ENCODE measurements at places on chromosomes 3 and 15.
A peak's percentile ranks its signal among the peaks of the same experiment; 100 is the strongest.

DNA sequence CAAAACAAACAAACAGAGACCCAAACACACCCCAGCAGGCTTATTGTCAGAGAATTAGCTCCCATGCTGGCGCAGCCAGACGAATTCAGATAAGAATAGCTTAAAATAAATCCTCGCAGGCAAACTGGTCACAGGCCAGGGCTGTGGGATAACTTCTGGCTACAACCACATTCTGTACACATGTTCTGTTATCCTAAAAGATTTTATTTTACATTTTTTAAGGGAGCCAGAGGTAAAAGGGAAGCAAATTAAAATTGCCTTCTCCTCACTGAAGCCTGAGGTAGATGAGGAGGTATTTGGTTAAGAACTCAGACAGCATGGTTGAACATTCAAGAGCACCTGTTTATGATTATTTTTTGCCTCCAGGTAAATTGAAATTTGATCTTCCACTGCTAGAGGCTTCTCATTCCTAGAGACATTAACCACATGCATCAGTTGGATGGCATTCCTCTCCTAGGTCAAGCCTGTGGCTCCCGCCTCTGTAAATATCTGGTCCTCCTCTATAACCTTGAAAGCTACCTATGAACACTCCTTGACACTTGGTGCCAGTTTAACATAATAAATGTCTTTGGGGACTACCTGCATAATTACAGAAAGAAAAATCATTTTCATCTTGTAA, 190.3 kb downstream of the SATB1 start:
- no peak for DNase-seq

DNA sequence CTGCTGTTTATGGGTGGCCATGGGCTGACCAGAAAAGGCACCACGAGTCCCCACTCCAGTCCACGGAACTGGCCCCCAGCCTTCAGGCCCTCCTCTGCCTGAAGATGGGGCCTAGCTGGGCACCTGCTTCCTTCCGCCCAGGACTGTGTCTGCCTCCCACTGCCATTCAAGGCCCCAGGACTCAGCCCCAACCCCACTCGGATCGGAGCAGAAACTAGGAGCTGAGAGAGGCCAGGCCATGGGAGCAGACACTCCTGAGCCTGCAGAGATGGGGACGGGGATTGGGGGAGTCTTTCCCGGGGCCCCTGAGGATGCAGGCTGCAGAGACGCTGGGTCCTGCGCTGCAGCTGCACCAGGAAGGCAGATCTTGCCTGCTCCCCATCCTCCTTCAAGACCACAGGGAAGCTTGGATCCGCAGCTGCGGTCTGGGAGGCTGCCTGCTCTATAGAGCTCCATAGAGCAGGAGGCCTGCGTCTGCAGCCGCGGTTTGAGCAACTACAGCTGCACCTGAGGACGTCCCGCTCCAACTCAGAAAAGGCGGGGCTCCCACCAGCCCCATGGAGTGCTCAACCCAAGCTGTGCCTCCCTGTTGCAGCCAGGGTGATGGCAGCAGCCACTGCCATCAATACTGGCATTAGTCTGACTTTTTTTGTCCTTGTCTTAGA, 383.9 kb upstream of the TMCO5A start:
- no peak for DNase-seq

DNA sequence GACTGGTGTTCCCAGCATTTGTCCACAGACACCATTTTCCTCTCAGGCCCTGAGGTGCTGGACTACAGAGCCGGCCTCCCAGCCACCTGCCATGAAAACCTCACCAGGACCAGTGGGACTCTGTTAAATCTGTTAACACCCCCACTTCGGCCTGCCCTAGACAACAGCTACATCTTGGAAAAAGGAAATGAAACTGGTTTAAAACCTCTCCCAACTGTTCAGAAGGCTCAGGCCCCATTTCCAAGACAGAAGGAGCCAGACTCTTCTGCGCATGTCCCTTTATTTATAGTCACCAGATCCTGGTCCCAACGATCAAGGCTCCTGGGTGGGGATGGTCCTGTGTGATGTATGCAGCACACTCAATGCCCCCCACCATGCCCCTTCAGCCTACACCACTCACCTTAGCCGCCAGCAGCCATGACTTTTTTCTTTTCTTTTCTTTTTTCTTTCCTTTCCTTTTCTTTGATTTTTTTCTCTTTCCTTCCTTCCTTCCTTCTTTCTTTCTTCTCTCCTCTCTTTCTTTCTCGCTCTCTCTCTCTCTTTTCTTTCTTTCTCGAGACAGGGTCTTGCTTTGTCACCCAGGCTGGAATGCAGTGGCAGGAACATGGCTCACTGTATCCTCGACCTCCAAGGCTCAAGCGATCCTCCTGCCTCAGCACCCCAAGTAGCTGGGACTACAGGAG, 25.5 kb upstream of the FLNB start:
- no peak for DNase-seq

GRCh38 chr3:41026394-41027177, 172.7 kb upstream of the CTNNB1 start:
- peak; percentile 14 for DNase-seq

DNA sequence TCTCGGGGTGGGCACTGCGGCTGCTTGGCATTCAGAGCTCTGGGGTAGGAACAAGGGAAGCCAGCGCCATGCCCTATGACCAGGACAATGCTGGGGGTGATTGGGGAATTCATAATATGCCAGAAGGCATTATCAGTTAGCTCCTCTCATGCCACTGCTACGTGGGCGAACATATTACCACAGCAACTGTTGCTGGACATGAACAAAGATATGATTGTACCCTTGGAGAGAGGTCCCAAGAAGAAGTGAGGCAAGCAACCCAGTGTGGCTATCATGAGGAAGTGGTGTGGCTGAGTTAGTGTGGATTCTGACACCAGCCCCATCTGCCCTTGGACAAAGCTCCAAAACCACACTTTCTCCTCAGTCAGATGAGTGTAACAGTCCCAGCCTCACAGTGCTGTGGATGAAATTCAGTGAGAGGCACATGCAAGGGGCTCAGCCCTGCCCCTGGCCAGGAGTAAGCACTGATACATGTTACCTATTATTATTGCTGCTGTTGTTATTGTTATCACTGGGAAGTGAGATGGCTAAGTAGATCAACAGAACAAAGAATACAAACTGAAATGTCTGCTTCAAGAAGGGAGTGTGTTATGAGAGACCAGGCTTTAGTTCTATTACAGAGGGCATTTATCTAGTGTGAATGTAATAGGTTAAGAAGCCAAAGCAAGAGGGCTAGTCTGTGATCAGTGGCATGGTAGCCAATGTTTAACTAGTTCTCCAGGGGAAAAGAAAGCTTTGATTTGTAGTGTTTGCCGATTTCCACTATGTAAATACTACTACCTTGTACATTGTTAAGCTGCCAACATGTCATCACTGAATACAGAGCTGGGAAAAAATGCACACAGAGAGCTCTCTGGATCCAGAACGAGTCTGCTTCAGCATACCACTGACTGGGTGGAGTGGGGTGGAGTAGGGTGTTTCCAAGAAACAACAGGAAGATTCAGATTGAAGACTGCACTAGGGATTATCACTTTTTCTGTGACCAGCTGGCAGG, 222.3 kb upstream of the EIF1B start:
- no peak for DNase-seq

GRCh38 chr3:189144645-189145044, 27.1 kb upstream of the TPRG1 start:
- peak; percentile 26 for DNase-seq

- DNase-seq = no peak
Measured at GRCh38 chr3:169914321-169914720, 2.9 kb downstream of the SAMD7 start.

- no peak for DNase-seq
Measured at GRCh38 chr3:99896482-99896881, 78.8 kb downstream of the CMSS1 start.

DNA sequence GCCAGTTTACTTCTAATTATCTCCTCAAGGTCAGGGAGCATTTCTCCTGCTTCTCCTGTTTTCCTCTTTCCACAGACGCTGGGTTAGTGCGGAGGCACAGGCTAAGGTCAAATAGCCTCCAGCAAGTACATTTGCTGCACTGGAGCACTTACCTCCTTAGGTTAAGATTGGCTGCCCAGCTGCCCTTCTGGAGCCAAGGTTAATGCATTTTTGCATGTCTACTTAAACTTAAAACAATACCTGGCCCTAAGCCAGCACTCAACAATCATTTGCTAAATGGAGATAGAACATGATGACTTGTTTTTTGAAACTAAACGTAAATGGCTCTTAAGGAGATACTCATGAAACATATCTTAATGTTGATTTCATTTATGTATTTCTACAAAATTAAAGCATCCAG, 83.5 kb downstream of the SSR3 start:
- DNase-seq = no peak

DNA sequence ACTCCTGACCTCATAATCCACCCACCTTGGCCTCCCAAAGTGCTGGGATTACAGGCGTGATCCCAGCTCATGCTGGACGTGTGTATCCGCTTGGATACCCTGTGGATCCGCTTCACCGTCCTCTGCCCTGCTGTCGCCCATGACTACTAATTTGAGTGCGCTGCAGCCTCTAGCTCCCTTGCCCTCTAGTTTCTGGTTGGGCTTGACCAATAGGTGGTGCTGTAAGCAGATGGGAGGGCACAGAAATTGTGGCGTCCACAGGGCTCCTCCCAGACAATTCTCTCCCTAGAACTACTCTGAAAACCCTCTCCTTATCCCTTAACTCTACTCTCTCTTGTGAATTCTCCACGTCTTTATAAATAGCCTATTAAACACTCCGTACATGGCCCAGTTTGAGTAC, 36.2 kb downstream of the ZPLD1 start:
- DNase-seq = no peak

DNA sequence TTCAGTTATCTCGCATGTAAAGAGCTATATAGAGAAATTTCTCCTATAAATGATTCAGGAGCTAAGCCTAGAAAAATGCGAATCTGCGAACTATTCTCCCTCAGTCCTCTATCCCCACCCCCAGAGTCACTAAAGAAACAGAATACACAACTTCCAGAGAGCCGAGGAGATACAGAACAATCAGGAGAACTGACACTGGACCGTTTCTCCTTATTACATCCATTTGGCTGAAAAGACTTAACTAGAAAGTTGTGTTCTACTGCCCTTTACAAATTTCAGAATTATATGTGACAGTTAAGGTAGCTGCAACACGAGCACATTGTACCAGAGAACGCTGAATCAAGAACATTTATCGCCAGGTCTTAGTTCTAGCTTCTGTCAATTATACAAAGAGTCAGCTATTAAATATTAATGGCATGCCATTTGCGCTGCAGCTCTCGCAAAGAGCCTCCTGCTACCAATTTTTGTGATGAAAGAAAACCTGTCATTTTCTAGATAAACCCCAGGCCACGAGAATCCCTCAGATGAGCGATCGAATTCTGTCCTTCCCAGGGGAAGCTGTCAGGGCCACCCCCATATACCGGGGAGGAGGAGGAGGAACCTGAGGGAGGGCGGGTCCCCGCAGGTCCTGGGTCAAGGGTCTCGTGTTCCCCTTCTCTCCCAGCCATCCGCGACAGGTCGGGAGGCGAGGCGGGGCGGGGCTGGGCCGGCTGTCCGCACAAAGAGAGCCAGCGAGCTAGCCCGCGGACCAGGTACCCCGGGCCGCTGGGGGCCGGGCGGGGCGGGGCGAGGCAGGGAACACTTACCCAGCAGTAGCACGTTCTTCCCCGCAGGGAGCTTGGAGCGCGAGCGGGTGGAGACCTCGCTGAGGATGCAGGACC, 878 bp downstream of the DYNC1LI1 start:
- DNase-seq = peak; percentile 64

DNA sequence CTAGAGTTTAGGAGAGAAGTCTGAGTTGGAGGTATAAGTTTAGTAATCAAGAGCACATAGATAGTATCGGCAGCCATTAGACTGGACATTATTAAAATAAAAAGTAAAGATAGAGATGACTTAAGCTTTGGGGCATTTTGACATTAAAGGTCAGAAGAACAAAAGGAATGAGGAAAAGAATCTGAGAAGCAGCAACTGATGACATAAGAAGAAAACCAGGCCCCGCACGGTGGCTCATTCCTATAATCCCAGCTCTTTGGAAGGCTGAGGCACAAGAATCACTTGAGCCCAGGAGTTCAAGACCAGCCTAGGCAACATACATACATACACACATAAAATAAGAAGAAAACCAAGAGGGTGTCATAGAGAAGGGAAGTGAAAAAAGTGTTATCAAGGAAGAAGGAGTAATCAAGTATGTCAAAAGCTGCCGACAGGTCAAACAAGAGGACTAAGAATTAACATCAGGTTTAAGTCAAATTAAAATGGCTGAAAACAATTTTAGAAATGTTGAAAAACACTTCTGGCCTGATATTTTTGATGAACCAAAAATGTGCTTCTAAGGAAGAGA, 38.9 kb downstream of the ACAP2 start:
- DNase-seq = no peak

- DNase-seq = peak; percentile 69
Measured at GRCh38 chr3:15206662-15207576, 873 bp downstream of the CAPN7 start.

DNA sequence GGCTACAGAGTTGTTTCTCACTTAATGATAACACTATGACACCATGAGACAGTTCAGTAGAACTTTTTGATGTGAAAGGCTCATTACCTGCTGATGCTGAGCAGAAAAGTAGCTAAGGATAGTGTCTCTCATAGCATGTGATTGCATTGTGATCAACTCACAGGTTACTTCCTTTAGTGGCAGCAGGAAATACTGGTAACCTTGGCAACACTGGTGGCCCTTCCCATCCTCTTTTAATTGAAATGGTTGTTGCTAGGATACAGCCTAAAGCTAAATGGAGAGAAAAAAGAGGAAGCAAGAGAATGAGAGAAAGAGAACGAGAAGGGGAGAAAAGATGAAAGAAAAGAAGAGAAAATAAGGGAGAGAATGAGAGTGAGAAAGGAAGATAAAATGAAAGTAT, 204.7 kb upstream of the GAP43 start:
- peak; percentile 12 for DNase-seq

GRCh38 chr3:60330107-60330506, 921.1 kb downstream of the FHIT start:
- no peak for DNase-seq

DNA sequence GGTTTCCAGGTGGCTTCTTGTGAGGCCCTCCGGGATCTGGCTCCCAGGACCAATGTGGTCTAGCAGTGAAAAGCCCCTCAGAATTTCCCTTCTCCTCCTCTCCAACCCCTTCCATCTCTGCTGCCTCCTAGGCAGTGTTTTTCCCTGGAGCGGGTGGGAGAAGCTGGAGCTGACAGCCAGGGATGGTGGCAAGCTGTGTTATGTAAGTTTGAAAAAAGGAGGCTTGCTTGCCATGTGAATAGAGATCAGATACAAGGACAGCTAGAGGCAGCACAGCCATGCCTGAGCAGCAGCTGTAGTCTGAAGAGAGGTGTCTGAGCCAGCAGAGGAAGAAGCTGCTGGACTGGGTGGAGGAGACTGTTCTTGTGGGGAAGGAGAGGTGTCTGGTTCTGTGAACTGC, 20.6 kb downstream of the SNAPC5 start:
- no peak for DNase-seq

- DNase-seq = no peak
Measured at GRCh38 chr3:58394339-58394738, 39.3 kb downstream of the PDHB start.

GRCh38 chr15:56353119-56353518, 12.1 kb upstream of the TEX9 start:
- DNase-seq = no peak

DNA sequence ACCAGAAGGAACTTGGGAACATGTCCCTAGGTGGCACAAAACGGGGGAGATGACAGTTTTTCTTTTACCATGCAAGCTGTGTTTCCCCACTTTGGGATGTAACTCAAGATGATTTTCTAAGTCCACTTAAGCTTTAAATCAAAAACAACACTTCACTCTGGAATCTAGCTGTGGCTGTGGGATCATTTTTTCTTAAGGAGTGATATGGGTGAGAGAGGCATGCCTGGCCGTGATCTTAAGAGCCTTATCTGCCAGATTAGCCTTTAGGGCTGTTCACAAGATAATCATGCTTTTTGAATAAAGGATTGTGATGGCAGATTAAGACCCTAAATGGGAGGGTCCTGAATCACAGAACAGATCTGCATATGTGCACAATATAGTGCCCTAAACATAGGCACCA, 384.8 kb upstream of the SEMA6D start:
- DNase-seq = no peak
